Right cardiac atrium (tissue), 5 donors: ENCODE measurements at places on chromosomes 1 and 21. TPM values are rescaled to one million over a fixed set of nuclear protein-coding genes. Genes with fewer than 3 reads are reported as not detected.

DNA sequence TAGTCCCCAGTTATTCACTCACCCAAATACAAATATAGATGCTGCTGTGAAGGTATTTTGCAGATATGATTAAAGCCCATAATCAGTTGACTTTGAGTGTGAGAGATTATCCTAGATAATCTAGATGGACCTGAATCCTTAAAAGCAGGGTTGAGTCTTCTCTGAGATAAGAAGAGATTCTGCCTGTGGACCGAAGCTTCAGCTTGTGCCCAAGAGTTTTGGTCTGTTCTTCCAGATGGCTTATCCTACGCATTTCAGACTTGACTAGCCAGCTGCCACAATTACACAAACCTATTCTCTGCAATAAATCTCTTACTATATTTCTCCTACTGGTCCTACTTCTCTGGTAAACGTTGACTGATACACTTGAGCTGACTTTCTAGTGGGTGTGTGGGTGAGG is 145.1 kb downstream of the KCNJ6 start:
- DNase-seq: no peak

GRCh38 chr1:50251702-50252101 is 143.0 kb downstream of the ELAVL4 start:
- DNase-seq: no peak

DNA sequence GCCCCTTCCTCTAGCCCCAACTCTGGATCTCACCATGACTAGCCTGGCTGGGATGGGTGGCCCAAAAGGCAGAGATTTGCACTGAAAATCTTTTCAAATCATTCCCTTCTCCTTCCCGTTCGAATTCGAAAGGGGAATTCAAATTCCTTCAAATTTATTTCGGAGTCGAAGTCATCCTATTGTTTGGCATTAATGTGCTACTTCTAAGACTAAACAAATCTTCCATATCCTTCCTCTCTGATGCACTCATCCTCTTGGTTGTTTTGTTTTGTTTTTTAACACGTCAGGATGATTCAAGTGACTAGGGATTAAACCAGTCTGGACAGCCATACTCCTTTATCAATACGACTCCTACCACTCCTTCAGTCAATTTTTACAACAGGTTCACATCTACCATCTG is 95.5 kb upstream of the SGIP1 start:
- DNase-seq: no peak

- DNase-seq: peak; percentile 74
Measured at GRCh38 chr1:26828411-26828991, 2.0 kb downstream of the ZDHHC18 start.

- DNase-seq: peak; percentile 89
Measured at GRCh38 chr1:53328009-53328461, at the start of gene LRP8. Gene LRP8 (minus strand): TSS chr1:53328070. CDS start chr1:53327912, 158 bp downstream.

DNA sequence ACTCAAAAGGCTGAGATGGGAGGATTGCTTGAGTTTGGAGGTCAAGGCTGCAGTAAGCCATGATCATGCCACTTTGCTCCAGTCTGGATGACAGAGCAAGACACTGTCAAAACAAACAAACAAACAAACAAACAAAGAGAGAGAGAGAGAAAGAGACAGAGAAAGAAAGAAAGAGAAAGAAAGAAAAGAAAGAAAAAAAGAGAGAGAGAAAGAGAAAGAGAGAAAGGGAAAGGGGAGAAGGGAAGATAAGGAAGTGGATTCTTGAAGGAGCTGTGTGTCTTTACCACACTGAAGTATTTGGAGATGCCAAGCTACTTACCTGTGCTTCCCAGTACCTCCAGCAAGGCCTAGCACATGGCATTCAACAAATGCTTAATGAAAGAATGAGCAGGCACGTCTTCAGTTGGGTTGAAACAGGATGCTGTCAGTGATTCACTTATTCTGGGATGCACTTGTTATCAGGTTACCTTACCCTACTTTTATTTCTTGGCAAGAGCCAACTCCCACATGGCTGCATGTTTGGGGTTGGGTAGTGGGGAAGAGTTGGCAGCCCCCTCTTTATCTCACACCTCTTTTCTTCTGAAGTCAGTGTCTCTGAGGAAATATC is 28.8 kb downstream of the CD101 start:
- DNase-seq: no peak

- no peak for DNase-seq
Measured at GRCh38 chr1:42201986-42202385, 37.4 kb upstream of the GUCA2A start.

DNA sequence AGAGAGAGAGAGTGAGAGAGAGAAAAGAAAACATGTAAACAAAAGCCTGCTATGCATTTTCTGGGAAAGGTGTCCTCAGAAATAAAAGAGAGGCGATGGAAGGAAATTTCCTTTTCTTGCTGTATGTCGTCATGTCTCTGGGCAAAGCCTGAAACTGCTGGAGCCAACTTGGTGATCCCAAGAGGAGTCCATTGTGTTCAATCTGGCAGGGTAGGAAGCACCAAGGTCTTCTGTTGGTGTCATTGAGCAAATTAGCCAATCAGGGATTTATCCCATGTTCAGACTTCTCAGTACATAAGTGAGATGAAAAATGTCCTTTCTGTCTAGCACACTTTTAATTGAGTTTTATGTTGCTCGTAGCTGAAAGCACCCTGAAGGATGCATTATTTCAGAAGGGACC is 260.0 kb upstream of the KAZN start:
- no peak for DNase-seq

DNA sequence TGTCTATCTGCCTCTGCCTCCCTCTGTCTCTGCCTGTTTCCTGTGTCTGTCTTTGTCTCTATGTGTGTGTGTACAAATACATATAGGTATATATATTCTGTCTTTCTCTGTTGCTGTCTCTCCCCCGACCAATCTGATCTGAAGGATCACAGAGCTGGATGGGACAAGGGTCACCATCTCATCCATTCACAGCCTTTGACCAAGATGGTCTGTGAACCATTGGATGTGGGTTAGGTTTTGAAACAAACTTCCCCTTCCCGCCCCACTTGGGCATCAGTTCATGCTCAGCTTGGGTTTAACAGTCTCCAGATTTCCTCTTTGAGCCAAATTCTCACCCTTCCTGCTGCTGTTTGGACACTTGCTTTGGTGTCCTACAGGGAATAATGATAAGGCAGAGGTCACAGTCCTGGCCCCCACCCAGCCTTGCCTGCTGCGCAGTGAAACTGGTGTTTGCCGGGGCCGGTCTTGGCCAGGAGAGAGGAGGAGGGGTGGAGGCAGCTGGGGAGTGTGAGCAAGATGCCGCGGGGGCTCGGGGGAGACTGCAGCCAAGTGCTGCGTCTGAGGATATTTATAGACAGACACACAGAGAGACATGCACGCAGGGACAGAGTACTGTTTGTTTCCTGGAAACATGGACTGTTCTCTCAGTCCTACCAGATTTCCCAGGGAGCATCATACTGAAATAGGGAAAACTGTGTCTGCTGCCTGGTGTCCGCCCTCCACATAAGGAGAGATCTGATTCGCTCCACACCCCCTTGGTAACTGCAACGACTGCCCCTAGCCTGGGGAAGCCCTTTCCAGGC is 27.0 kb upstream of the BTG2 start:
- DNase-seq: peak; percentile 99

GRCh38 chr1:65323246-65323645 is 13.9 kb downstream of the DNAJC6 start:
- no peak for DNase-seq

DNA sequence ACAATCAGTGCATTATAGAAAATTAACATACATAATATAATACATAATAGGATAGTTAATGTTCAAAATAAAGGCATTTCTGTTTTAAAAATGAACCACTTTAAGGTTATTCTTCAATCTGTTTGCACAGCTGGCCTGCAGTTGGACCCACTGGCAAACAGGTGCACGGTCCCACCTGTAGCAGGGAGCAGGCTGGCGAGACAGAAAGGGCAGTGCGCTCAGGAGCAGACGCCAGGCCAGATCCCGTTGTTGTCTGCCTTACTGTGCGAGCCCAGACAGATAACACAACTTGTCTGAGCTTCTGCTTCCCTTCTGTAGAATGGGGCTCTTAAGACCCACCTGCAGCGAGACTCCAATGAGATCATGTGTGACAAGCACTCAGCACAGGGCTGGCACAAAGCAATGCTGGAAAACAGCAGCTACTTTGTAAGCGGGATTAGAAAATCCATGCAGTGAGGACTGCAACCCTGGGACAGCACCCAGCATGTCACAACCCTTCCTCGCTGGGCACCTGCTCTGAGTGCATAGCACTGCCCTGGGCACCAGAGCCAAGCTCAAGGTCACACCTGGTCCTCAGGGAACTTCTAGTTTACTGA is 33.5 kb downstream of the VPS26C start:
- no peak for DNase-seq

DNA sequence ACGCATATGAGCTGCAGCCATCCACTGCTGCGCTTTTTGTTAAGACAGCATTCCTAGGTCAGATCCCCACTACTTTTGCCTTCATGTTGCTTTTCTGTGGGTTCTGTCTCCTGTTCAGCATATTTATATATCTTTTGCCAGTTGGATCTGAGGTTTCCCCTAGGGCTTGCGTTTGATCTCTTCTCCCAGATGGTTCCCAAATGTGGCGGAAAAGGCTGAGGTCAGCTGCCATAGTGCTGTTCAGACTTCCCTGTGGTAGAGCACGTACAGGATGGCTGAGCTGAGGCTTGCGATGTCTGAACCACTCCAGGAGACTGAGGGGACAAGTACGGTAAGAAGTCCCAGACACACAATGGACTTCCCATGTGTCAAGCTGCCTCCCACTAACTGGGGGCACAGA is 39.8 kb downstream of the COL6A1 start:
- no peak for DNase-seq

DNA sequence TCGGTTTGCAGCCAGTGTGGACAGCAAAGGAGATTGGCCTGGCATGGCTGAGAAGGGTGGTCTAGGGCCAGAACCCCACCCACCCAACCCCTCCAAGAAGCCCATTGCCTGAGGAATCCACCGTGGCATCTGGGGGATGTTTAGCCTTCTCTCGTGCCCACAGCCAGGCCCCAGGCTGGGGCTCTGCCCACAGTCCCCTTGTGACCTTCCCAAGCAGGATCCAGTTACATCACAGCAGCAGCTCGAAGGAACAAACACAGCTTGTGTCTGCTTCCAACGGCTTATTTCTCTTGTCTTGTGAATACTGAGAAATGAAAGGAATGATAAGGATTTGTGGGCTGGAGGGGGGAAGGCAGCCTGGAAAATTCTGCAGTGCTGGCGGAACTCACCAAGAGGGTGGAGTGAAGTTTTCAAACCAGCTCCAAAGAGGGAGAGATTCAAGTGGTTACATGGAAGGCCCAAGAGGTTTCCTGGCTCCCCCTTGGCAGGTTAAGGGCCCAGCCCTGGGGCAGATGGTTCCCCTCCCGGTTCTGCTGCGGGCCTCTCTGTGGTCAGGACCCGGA is 61.6 kb downstream of the DHRS3 start:
- peak; percentile 92 for DNase-seq

Gene RNF115
- total RNA-seq: 38.6 TPM

Gene AGMAT
- total RNA-seq: not detected

Gene TRAF5
- total RNA-seq: 4.3 TPM

Gene OR2T2
- total RNA-seq: not detected
